ENCODE measurements at places on chromosomes 1 and 21.

GRCh38 chr1:97243973-97244560 lies 522.5 kb downstream of the PTBP2 start:
- peak; percentile 13 for DNase-seq

DNA sequence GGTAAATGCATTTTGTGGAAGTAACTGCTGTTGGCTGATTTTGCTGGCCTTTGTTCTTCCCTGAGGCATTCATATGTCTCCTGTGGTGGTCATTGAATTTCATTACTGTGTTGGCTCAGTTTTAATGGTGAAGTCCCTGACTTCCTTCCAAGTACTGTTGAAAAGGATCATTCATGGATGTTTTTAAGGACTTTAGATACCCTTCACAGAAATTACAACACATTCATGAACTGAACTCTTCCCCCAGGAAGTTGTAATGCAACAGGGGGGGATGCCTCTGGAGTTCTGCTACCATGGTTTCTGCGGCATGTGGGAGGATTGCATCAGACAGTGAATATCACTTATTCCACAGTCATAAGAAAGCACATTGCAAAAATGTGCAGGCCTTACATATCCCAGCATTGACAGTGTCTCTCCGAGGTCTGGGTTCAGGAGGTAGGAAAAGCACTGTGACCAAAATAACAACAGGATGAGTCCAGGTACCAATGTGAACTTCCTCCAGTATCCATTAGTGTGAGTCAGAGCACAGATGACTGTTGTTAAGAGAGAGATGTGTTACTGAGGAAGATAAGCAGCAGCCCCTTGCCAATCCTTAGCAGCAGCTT lies 2.1 kb upstream of the RAB3GAP2 start:
- no peak for DNase-seq

- no peak for DNase-seq
Observed at GRCh38 chr21:46211376-46211775, 17.2 kb downstream of the LSS start.

GRCh38 chr1:234631721-234632125 lies 21.7 kb upstream of the IRF2BP2 start:
- peak; percentile 76 for DNase-seq

DNA sequence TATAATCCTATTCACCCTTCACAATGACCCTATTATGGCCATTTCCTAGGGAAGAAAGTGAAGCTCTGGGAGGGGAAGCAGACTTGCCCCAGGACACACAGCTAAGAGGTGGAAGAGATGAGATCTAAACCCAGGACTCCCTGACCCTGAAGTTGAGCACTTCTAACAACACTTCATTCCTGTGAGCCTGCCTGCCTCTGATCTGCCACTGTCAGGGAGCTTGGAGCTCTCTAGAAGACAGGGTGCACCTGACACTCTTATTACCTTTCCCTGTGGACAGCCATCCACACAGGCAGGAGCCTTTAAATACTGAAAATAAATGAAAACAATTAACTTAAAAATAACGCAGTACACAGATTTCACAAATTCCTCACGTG lies 599 bp downstream of the MKNK1 start:
- DNase-seq, result no peak

GRCh38 chr1:203180611-203181330 lies 5.1 kb upstream of the MYBPH start:
- no peak for DNase-seq

DNA sequence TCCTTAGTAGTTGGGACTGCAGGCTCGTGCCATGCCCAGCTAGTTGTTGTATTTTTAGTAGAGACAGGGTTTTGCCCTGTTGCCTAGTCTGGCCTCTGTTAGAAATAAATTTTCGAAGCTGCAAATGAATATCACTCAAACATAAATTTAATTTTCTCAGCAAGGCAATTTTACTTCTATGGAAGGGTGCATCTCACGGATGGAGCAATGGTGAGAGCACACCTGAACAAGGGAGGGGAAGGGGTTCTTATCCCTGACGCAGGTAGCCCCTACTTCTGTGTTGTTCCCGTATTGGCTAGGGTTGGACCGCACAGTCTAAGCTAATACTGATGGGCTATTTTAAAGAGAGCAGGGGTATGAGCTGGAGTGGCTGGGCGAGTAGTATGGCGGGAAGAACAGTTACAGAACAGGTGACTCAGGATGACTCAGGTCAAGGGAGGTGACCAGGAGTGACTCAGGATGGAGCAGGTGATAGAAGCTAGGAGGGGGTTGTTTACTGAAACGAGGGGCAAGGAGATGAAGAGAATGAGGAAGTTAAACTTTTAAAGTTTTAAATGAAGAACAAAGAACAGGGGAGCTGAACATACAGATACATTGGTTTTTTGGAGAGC lies 7.5 kb downstream of the MDM4 start:
- DNase-seq, result peak; percentile 47

DNA sequence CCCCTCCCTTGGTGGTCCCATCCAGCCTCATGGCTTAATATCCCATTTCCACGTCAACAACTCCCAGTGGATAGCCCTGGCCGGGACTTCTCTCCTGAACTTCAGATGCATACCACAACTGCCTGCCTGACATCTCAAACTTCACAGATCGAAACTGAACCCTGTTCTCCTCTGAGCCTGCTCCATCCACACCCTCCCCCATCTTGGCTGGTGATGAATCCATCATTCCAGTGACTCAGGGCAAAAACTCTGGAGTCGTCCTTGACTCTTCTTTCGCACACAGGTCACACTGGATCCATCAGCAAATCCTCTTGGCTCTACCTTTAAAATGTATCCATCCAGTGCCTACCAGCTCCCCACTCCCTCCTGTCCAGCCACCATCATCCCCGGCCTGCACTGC lies 3.9 kb downstream of the TAS1R2 start:
- DNase-seq, result no peak

- no peak for DNase-seq
Observed at GRCh38 chr1:33697816-33698215, 166.1 kb upstream of the HMGB4 start.

- no peak for DNase-seq
Observed at GRCh38 chr1:226365831-226366231, 42.1 kb downstream of the PARP1 start.

GRCh38 chr1:17304151-17304825 lies 3.7 kb upstream of the PADI4 start:
- DNase-seq, result no peak

- no peak for DNase-seq
Observed at GRCh38 chr1:62335656-62336055, 16.4 kb upstream of the KANK4 start.

- DNase-seq, result no peak
Observed at GRCh38 chr1:185239861-185240260, 77.2 kb downstream of the IVNS1ABP start.

DNA sequence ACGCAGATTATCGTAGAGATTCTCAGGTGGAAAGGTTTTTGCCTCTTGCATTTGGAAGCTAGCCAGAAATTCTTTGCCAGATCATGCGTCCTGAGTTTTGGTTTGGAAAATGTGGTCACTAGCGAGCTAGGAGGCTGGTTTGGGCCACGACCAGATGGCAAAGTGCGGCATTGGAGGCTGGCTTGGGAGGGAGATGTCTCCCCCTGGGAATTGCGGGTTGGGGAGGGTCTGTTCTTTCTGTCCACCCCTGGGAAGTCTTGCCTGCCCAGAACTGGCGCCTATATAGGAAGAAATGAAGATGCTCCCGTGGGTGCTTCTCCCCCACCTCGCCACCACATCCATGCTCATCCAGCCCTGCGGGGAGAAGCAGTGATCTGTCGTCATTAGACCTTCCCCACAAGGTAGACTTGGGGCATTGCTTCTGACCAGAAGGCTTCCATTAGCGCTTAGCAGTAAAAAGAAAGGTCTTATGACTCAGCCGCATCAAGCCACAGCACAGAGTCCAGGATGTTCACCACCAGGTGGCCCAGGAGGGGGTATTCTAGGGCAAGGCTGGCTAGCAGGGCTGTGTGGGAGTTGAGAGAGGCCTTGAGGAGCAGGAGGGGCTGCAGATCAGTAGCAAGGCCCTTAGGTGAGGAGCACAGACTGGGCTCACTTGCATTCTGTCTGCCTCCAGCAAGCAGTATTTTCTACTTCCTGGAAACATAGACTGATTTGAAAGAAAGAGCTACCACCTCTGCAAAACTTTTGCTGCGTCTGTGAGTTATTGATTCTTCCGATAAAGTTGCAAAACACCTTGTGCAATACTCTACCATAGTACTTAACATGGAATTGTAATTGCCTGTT lies 1.5 kb upstream of the PTP4A2 start:
- peak; percentile 91 for DNase-seq

DNA sequence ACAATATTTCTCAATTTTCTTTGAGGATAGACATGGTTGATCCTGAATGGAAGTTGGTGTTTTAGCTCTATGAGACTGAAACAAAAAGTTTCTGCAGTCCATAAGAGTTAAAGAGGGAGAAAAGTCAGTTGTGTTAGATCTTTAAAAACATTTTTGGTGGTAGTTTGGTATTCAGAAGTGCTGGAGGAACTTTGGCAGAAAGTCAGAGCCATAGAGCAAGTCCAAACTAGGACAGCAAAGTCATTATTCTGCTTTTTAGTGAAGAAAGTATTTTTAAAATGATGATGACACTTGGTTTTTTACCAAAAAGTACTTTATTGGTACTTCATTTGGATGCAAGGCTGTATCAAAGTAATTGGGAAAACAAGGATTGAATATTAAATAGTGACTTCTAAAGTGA lies 41.8 kb downstream of the FNBP1L start:
- no peak for DNase-seq

DNA sequence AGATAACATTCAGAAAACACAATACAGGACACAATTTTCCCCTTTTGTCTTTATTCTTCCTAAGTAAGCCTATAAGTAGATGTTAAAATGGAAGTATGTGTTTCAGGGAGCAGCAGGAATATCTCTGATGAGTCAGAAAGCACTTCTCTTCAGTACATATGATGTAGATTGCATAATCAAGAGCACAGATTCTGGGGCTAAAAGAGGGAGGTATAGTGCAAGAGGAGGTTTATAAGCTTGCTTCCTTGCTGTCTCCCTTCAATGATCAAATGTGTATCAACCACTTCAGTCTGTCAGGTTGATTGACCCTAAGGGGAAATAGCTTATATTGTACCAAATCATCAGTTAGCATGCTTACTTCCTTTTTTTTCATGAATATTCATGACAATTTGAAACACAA lies 822.8 kb downstream of the BRINP3 start:
- no peak for DNase-seq

- peak; percentile 40 for DNase-seq
Observed at GRCh38 chr1:22018583-22019559, 17.4 kb downstream of the CELA3A start.

- no peak for DNase-seq
Observed at GRCh38 chr1:24673341-24673740, 30.2 kb downstream of the SRRM1 start.

DNA sequence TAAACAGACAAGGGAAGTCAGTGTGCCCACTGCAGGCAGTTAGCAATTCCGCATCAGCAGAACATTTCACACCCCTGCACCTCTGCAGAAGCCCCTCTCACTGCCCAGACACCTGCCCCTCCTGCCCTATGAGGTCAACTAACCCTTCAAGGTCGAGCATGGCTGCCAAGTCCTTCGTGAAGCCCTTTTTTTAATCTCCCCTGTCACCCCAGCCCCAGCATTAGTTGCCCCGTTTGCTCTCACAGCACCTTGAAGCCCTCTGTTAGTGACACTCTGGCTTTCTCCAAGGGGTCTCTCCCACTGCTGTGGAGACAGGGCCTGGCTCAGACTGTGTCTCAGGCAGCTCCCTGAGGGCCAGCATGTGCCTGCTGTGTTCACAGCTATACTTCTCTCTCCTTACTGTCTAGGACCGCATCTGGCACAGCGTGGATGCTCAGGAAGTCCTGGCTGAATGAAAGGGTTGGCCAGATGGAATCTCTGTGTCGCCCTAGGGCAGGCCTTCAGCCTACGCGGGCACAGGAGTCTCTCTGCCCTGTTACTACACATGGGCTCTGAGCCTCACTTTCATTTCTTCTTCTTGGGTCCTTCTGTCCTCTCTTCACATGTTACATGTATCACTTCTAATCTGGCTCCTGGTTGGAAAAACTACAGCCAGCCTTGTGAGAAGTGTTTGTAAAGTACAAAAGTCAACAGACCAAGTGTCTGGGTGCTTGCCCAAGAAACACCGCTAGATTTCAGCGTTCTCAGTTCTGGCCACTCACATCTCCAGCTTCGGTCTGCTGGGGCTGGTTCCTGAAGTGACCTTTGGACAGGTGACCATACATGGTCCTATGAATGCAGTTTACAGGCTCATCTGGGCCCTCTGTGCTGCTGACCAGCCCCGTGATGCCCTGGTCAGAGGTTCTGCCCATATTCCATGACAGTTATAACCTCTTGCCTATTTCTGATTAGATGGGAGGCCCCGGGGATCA lies 19.7 kb downstream of the SLC2A1 start:
- DNase-seq, result no peak

DNA sequence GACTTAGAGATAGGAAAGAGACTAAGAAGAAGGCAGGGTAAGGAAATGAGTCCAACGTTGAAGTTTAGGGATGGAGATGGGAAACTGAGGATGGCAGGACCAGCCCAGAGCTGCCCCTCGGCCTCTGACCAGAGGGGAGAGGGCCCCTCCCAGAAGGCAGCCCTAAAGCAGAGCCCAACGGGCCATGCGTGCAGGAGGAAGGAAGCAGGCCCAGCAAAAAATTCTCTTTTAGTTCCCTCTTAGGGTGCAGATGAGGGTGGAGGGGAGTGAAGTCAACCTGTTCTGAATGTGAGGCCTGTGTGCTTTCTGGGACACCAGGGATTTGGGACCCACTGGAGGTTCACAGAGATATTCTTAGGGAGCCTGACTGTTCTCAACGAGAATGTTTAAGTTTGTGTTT lies 225.4 kb downstream of the RHOU start:
- DNase-seq, result no peak

DNA sequence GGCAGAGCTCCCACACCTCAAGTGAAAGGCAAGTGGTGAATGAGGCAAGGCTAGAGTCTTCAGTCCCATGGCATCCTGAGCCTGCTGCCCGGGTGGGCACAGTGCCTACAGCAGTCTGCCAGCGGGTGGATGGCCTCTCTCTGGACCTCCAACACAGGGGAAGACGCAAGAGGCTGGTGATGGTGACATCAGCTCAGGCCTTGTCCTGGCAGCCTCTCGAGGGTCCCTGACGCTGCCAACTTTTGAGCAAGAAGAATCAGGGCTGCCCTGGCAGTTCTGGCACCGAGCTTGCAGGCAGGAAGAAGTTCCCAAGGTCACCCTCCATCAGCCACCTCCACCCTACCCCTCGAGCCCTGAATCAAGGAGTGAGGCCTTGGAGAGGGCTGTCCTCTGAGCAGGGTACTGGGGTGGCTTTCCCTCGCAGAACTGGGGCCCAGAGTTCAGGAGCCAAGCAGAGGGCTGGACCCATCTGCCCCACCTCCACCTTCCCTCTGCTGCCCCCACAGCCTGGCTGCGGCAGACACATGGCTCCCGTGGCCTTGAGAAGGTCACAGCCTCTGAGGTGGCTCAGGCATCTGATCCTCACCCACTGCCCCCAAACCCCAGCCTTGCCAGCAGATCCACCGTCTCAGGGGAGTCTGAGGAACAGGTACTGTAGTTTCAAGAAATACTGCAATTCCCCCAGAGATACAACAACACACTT lies 5.8 kb downstream of the RAP1GAP start:
- no peak for DNase-seq

DNA sequence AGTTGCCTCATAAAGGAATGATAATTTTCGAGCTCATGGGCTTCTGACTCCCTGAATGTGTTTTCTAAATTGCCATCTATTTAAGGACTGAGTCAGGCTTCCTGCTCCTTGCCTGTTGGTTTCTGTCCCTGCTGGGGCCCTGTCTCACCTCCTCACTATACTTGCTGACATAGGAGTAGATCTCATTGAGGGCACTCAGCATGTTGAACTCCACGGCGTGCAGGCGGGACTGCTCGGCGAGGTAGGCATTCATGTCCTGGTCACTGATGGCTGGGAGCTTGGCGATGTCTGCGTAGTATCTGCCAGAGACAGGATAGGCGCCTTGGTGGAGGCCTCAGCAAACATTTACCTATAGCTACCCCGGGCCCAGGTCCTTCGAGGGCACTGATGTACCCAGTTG lies 116.9 kb upstream of the CD34 start:
- no peak for DNase-seq

Measured in SW480 (cell line).